ENCODE measurements at places on chromosomes 13 and 19. TPM values are rescaled to one million over a fixed set of nuclear protein-coding genes. Genes with fewer than 3 reads are reported as not detected.

Gene KLK15
- not detected for total RNA-seq

Gene CEACAM5
- not detected for total RNA-seq

- no peak for DNase-seq
Measured at GRCh38 chr19:50266041-50266440, 62.6 kb downstream of the MYH14 start.

DNA sequence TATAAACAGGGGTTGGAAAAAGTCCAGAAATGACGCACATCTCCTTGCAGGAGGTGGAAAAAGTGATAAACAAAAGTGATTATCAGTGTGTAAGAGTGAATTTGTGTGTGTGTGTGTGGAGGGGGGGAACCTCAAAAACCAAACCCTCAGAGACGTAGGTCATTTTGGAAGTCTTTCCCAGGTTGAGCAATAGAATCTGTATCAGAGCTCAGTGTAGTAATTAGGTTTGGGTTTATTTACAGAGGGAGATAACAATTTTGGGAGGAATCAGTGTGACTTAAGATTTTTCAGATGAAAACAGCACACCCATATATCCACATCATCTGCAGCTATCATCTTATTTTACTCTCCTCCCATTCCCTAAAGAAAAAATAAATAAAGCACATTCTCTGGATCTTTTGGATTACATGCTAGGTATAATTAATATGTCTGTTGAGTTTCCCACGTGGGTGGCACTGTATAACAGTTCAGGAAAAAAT is 406.4 kb downstream of the FGF9 start:
- DNase-seq = peak; percentile 14

DNA sequence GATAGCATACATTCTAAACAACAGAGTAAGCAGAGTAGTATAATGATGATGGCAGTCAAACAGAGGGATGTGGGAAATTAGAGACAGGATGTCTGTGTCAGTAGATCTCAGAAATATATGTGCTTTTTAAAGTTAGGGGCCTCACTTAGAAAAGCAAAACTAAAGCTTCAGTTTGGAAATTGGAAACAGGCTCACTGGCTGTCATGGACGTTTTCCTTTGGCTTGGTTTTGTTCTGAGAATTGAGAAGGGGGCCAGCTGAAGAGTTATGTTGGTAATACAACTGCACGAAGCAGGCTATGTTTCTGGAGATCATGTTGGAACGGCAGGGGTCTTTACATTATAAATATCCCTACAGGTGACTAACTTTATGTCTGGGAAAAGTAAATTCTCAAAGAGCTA is 261.3 kb downstream of the LMO7 start:
- no peak for DNase-seq

DNA sequence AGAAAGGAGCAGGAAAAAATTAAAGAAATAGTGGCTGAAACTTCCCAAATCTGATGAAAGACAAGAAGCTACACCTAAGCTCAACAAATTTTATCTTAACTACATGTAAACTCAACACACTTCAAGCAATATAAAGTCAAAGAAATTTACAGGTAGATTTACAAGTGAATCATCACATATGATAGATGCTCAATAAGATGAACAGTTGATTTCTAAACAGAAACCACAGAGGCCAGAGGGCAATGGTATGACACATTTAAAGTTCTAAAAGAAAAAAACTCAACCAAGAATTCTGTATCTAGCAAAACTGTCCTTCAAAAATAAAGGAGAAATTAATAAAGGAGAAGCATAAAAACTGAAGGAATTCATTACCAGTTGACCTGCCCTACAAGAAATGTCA is 39.3 kb upstream of the ZNF780A start:
- DNase-seq = no peak

- no peak for DNase-seq
Measured at GRCh38 chr13:35163674-35164073, 221.6 kb downstream of the NBEA start.

Gene IGSF23
- not detected for total RNA-seq

Gene CALR3
- total RNA-seq = not detected

GRCh38 chr19:17473041-17473440 is 2.7 kb downstream of the SLC27A1 start:
- DNase-seq = no peak

DNA sequence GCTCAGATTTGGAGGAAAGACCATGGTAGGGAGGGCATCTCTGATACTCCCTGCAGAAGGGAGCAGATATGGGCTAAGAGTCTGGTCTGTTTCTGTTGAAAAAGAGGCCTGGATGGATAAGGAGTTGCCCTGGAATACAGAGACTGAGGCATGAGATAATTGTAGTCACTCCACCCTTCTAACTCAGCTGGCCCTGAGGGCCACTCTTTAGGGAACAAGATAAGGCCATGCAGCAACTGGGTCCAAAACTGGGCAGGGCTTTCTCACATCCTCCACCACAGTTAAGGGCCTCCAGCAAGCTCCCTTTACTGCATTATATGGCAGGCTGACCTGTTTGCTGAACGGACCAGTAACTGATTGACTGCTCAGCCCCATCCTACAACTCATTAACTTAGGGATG is 1.3 kb downstream of the ZNF749 start:
- DNase-seq = no peak

- DNase-seq = no peak
Measured at GRCh38 chr13:63110466-63110865, 1694.8 kb upstream of the PCDH20 start.

Gene TNFSF13B
- 6.6 TPM for total RNA-seq

Gene GFY
- not detected for total RNA-seq

DNA sequence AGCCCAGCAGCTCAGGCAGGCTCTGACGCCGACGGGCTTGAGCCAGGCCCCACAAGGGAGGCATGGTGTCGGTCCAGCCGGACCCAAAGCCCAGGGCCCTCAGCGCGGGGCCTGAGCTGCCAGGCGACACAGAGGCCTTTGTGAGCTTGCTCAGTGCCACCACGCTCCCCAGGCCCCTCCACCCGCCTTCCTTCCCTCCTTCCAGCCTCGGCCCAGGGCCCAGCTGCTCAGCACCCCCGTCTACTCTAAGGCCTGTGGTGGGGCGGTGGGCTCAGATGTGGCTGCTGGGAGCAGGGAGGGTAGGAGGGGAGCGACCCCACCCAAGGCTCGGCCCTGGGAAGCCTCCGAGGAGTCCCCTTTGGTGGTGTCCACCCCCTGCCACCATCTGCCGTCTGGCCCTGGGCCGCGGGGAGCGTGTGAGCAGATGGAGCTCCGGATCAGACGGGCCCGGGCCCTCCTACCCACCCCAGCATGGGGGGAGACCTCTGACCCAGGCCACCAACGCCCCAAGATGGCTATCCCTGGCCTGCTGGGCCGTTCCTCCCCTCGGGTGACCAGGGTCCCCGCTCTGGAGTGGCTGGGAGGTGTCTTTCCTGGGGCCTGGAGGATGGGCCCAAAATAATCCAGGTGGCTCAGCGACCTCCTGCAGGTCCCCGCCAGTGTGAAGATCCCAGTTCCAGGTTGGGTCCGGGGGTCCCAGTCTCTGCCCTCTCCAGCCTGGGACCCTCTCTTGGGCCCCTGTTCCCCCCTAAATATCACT is 7.8 kb downstream of the ZBTB7A start:
- no peak for DNase-seq

- no peak for DNase-seq
Measured at GRCh38 chr13:50787316-50788195, 55.9 kb downstream of the DLEU7 start.

Gene KCNK6
- total RNA-seq = 12.1 TPM

DNA sequence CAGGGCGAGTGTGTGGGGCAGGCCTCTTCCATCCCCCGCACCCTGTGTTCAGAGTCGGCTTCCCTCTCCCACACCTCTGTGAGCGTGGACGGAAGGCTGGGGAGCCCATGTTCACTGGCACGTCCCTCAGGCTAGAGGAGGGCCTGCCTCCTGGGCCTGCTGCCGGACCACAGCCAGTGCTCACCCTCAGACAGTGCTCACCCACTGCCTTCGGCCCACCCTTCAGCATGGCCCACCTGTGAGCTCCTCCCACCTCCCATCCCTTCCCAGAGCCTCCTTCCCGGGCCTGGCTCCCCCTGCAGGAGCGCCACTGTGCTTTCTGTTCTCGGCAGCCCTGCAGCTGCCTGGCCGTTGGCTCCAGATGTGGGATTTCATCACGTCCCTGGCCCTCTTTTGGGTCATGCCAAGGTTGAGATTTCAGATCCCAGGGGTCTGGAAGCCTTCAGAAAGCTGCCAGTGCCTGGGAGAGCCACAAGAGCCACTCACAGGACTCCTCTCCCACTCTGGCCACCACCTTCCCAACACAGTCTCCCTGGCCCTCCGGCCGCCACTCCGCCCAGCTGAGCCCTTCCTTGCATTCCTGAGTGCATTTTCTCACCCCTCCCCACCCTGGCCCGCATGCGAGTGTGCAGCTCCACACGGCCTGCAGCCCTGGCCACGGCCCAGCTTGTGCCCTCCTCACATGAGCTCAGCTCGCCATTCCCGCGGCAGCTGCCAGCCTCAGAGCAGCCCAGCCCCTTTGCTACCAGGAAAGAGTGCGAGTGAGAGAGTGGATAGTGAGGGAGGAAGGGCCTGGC is 25.3 kb downstream of the CAPN12 start:
- no peak for DNase-seq

DNA sequence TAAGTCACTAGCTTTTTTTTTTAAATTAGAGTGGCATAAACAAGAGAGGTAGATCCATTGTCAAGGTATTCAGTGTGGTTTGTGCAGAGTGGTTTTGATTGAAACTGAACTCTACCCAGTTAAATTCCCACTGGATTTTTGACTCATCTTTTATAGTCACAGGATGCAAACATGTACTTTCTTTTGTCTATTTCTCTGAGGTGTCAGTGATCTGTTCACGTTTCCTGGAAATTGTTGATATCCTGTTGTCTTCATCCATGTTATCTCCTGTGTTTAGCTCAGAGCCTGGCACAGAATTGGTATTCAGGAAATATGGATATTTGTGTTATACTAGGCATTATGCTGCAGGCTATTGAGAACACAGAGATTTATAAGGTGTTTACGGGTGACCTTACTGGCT is 119.7 kb downstream of the PCCA start:
- no peak for DNase-seq

Gene ZNF442
- total RNA-seq = 0.47 TPM

DNA sequence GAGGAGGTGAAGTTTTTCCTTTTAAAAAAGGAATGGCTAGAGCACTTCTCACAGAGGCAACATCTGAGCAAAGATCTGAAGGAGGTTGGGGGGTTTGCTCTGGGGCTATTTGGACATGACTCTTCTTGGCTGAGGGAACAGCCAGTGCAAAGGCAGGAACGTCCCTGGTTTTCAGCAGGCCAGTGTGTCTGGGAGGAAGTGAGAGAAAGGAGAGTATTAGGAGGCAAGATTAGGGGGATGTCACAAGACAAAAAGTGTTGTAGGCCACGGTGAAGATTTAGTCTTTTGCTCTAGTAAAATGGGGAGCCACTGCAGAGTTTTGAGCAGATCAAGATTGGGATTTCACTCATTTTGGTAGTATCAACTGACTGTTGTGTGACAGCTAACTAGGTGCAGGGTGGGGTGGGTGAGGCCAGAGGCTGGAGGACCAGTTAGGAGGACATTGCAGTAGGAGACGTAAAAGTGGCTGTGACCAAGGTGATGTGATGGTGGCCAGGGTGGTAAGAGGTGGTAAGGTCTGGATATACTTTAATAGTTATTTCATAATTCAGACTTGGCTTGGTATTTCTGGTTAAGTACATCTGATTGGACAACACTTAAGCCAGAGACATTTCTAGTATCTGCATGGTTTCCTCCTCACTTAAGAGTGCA is 40.6 kb downstream of the WDFY2 start:
- DNase-seq = no peak

GRCh38 chr19:41501854-41502253 is 58.9 kb downstream of the ERICH4 start:
- DNase-seq = no peak

Gene MTUS2
- not detected for total RNA-seq

DNA sequence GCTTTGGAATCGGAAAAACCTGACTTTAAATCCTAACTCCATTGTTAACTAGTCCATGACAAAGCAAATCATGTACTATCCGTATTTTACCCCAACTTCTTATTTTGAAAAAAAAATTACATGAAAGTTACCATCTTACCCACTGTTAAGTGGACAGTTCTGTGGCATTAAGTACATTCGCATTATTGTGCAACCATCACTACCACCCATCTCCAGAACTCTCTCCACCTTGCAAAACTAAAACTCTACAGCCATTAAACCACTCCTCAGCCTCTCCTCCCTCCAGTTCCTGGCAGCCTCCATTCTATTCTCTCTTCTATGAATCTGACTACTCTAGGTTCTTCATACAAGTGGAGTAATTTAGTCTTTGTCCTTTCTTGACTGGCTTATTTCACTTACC is 176.5 kb downstream of the USP12 start:
- DNase-seq = no peak

Gene IZUMO4
- 105 TPM for total RNA-seq

Gene CYP2S1
- 2.0 TPM for total RNA-seq

Gene LRFN3
- 10.1 TPM for total RNA-seq

DNA sequence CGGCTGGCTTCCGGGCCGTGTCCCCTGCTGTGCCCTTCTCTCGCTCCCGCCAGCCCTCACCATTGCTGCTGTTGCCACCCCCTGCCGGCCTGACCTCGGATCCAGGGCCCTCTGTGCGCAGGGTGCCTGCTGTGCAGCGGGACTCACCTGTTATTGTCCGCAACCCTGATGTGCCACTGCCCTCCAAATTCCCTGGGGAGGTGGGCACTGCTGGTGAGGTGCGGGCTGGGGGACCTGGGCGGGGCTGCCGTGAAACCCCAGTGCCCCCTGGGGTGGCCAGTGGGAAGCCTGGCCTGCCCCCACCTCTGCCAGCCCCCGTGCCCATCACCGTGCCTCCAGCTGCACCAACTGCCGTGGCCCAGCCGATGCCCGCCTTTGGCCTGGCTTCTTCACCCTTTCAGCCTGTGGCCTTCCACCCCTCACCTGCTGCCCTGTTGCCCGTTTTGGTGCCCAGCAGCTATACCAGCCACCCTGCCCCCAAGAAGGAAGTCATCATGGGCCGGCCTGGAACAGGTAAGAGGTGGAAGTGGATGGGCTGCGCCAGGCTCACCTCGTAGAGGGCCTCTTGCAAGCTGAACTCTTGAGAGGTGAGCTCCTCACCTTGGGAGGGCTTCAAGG is 5.1 kb downstream of the CIC start:
- no peak for DNase-seq

DNA sequence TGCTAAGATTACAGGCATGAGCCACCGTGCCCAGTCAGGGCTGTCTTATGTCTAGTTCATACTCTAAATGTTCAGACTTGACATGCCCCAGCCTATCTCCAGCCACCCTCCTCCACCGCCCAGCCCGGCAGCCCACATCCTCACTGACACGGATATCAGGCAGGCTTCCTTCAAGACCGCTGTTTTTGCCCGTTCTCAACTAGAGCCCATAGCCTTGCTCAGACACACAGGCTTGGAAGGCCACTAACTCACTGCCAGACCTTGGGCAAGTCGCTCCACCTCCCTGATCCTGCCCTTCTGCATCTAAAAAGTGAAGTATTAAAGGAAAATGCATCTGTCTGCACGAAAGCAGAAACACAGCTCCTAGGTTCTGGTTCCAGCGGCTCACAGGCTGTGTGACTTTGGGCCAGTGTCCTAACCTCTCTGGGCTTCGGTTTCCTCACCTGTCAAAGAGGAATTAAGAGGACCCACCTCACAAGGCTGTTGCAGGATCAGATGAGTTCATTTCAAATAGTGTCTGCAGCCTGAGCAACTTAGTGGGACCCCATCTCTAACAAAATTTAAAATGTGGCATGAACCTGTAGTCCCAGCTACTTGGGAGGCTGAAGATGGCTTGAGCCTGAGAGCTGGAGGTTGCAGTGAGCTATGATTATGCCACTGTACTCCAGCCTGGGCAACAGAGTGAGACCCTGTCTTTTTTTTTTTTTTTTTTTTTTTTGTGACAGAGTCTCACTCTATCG is 14.5 kb upstream of the CERS4 start:
- peak; percentile 59 for DNase-seq

GRCh38 chr13:33575378-33575777 is 242.6 kb upstream of the RFC3 start:
- no peak for DNase-seq

Gene MBD3L3
- not detected for total RNA-seq

- DNase-seq = no peak
Measured at GRCh38 chr13:76637641-76638141, 248.5 kb downstream of the KCTD12 start.
